ENCODE measurements at places on chromosomes 16 and 17. TPM values are rescaled to one million over a fixed set of nuclear protein-coding genes. Genes with fewer than 3 reads are reported as not detected.

The TBC1D28 gene
- total RNA-seq = 0.53 TPM

The CDK3 gene
- total RNA-seq = 1.3 TPM

The CACNA1H gene
- total RNA-seq = not detected

The OSGIN1 gene
- 1.8 TPM for total RNA-seq

DNA sequence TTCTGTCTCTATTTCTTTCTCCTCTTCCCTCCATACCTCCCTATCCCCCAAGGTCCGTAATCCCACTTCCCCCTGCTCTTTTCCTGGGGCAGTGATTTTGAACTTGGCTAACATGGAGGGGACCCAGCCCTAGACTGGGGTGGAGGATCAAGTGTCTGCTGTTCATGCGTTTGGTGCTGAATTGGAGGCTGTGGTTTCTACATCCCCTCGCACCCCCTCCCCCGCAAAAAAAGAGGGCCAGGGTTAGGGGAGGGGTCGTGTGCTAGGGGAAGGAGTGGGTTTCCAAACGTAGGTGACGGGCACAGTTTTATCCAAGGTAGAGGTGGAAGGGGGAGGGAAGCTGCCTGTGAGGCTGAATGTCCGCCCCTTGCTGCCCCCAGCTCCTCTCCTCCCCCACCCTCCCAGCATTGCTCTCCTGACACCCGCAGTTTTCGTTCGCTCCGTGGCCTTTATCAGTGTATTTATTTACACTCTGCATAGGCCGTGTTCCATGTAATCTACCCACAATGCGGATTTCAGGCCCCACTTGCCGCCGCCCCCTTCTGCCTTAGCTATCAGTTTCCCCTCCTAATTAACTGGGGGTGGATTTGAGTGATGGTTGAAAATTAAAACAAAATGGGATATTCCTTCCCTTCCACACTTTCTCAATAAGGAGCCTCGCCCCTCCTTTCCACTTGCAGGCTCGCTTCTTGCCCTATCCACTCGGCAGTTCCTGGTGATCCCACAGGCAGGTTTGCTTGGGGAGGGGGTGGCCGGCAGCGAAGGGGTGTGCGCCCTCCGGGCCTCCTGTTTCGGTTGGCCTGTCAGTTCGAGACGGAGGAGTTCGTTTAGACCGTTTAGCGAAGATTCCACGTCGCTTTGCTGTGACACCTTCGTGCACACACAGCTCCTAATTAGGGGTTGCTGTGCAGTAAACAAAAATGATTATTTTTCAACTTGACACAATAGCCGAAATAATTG is 2.0 kb downstream of the GNAO1 start:
- no peak for DNase-seq

DNA sequence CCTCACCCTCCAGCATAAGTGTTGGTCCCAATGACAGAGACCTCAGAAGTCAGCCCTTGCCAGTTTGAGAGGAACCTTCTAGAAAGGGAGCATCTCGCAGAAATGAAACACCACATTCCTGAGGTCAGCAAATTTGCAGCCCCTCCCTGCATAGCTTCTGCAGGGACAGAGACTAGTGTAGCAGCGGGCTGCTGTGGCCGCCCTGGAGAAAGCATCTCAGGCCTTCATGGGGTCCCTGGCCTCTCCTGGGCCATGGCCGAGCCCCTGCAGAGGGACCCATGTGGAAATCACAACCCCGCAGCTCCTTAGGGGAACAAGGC is 11.4 kb downstream of the HS3ST6 start:
- DNase-seq = no peak

DNA sequence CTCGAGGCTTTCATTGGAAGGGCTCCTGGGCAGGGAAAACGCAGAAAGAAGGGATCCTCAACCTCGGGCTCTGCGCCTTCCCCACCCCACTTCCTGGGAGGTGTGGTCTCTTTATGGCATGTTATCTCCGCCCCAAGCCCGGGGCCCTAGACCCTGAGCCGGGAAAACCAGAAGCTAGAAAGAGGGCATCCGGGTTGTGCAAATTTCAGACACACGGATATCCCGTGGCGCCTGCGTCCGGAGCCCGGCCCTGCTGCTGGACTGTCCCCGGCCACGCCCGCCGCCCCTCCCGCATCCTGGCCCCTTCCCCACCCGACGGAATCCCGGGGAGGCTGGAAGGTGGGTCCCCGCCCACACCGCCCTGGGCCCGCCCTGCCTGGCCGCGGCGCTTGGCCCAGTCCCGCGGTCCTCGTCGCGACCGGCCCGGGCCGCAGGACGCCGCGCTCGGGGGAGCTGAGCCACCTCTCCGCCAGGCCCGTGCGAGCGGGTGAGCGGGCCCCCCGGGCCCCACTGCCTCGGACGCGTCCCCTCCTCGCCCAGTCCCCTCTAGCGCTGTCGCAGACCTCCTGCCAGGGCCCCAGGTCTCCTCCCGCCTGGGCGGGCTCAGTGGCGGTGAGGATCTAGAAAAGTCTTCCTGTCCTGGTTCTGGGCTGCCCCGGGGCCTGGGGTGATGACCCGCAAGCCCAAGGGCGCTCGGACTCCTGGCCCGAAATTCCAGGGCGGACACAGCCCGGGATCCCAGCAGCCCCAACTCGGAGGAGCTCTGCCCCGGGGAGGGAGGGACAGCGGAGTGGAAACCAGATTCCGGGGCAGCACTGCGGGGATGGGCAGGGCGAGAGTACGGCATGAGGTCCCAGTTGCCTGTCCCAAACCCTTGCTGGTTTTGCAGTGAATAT is at the start of gene SLC16A5:
Gene SLC16A5 (plus strand): TSS at position 397 of the 896 bp plus-strand sequence. CDS start 5,683 bp downstream, outside the sequence.
- DNase-seq = peak; percentile 72

DNA sequence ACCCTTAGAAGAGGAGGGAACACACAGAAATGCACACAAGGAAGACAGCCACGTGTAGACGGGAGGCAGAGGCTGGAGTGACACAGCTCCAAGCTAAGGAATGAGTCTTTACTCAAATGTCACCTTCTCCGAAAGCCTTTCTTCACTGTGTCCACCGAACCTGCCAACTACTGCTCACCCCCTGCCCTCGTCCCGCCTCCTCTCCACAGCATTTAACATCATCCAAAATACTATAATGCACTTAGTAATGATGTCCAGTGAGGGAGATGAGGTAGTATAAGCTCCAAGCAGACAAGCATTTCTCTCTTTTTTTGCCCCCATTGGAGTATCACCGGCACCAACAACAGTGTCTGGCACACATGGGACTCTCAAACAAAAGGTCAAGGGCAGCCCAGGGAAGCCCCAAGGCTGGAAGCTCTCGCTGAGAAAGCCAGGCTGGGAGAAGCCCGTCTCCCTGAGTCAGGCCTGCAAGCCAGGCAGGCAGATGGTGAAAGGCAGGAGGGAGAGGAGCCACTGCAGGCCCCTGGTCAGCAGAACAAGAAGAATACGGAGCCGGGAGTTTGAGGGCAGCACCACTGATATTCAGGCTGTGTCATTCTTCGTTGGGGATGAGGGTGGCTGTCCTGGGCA is 25.9 kb downstream of the ZFHX3 start:
- no peak for DNase-seq

DNA sequence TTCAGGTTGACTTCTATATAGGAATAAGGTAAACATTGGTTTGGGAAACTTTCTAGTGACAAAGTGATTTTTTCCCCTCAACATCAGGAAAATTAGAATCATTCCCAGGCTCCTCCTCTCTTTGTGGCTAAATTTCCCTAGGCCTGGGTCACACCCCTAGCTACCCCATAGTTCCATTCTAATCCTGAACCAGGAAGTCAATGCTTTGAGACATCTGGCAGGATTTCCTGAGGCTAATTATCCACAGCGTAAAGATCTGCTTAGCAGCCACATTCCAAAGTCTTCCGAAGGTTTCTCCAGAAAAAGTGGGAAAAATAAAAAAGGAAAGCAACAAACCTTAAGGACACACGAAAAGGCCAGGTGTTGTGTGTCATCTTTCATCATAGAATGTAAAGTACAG is 60.3 kb upstream of the CORO6 start:
- no peak for DNase-seq

GRCh38 chr17:28130472-28130871 is 88.0 kb downstream of the NLK start:
- no peak for DNase-seq

DNA sequence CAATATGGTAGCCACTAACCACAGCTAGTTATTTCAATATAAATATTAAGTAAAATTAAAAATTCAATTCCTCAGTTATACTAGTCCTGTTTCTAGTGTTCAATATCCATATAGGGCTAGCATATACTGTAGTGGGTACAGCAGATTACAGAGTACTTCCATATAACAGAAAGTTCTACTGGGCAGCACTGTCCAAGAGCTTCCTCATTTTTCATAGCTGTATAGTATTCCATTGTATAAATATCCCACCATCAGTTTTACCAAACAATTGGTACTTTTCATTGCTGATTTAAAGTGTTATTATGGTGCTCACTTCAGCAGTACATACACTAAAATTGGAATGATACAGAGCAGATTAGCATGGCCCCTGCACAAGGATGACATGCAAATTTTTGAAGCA is 20.4 kb downstream of the ACSM3 start:
- no peak for DNase-seq

GRCh38 chr16:47004652-47005051 is 31.2 kb upstream of the DNAJA2 start:
- no peak for DNase-seq
